ENCODE measurements at places on chromosomes 3 and 15.
A peak's percentile ranks its signal among the peaks of the same experiment; 100 is the strongest.

DNA sequence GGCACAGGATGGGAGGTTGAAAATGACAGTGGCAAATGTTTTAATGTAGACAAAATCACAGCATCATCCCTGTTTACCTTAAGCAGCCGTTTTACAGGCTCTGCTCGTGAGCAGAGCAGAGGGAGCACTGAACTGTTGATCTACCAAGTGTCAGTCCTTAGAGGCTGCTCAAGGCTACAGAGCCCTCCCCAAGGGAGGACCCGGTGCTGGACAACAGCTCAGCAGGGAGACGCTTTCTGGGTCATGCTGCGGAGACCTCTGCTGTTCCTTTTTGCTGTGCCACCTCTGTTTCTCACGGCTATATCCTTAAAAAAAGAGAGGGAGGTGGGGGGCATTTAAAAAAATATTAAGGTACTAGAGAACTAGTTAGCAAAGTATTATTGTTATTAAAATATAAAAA lies 400.2 kb downstream of the GABRB3 start:
- no peak for DNase-seq

DNA sequence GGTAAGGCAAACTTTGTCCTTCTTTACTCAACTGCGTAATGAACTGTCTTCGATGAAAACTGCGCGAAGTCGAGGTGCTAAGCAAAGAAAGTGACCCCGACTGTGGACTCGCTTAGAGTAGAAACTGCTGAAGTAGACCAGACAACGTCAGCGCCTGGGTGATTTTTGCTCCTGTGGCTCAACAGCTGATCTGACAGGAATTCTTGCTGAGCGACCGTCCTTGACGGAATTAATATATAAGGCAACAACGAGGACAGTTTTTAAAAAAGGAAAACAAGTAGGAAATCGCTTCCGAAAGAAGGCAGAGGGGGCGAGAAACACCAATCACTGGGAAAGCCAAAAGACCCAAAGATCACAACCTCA lies 541 bp downstream of the RPS27L start:
- DNase-seq, result peak; percentile 53

GRCh38 chr15:91068966-91069365 lies 31.1 kb upstream of the SV2B start:
- DNase-seq, result no peak

GRCh38 chr3:100833483-100833882 lies 124.2 kb downstream of the TFG start:
- no peak for DNase-seq

- DNase-seq, result no peak
Measured at GRCh38 chr3:160990446-160990845, 114.7 kb downstream of the B3GALNT1 start.

GRCh38 chr15:98920091-98920880 lies 87.3 kb downstream of the PGPEP1L start:
- peak; percentile 56 for DNase-seq

- DNase-seq, result no peak
Measured at GRCh38 chr15:38894243-38894948, 329.8 kb upstream of the RASGRP1 start.

GRCh38 chr3:120569222-120570057 lies 26.7 kb upstream of the NDUFB4 start:
- no peak for DNase-seq

GRCh38 chr15:68586274-68586961 lies 7.6 kb downstream of the CORO2B start:
- no peak for DNase-seq

DNA sequence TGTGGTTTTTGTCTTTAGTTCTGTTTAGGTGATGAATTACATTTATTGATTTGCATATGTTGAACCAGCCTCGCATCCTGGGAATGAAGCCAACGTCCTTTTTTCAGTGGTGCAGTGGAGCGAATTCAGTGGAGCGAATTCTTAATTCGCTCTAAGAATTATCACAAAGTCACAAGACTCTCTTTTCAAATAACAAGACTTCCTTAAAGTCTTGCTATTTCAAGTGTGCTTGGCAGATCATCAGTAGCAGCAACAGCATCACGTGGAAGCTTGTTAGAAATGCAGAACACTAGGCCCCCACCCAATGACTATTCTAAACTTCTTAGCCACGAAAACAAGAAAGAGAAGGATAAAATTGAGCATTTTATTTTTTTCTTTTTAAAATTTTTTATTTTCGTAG lies 58.1 kb upstream of the CD200R1L start:
- no peak for DNase-seq

DNA sequence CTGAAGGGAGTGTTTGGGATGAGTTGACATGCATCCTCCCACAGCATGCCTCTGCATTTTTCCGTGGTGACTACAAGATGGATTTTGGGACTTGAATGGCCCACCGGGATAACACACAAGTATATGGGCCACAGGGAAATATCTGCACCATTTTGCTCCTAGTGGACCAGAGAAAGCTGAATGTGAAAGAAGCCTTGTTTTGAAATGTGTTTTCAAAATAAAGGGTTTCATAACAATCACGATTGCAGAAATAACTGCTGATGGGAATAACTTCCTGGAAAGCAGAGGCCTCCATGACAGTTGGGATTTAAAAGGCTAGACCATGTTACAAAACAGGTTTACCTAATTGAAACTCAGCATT lies 77.5 kb upstream of the PRR23C start:
- no peak for DNase-seq

DNA sequence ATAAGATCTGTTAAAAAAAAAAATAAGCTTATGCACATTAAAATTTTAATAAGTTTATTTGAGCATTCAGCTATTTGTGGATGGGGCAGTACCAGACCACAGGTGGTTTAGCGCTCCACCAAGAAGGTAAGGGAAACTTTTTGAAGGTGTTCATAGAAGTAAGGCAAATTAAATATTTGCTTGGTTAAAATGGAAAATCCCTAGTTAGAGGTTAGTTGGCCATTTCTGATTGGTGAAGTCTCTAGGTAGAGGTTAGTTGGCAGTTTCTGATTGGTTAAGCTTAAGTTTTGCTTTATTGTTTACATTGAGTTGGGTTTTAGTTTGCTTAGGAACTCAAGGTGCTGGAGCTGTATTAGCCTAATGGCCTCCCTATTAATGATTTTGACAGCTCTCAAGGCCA lies 30.7 kb downstream of the SCN11A start:
- no peak for DNase-seq

DNA sequence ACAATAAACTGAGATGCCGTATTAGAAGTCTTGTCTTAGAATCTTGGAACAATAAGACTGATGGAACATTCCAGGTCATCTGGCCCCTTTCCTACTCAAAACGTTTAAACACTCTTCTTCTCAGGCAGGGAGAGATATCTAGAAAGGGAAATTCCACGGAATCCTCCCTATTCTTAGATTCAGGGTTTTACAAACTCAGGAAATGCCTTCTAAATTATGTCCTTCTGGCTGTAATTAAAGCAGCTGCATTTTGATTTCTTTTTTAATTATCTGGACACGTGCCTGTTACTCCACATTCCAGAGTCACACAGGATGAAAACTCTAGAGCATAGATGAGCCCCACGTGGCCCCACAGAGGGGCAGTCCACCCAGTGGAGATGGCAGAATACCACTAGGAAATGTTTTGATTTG lies 41.5 kb upstream of the MTMR10 start:
- no peak for DNase-seq

GRCh38 chr3:8899876-8900460 lies 63.3 kb downstream of the RAD18 start:
- no peak for DNase-seq

DNA sequence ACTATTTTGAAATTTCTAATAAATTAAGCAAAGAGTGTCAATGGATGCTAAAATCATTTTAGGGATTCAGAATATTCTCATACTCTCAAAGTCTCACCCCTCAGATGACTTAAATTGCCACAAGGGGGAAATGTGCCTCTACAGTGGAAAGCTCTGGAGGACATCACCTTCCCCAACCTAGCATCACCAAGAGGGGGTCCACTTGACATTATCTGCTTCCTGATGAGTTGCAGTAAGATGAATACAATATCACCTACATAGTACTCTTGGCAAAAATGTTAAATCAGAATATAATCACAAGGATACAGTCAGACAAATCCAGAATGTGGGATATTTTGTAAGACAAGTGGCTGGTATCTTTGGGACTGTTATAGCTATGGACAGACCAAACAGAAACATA lies 290.1 kb downstream of the MFSD1 start:
- no peak for DNase-seq

DNA sequence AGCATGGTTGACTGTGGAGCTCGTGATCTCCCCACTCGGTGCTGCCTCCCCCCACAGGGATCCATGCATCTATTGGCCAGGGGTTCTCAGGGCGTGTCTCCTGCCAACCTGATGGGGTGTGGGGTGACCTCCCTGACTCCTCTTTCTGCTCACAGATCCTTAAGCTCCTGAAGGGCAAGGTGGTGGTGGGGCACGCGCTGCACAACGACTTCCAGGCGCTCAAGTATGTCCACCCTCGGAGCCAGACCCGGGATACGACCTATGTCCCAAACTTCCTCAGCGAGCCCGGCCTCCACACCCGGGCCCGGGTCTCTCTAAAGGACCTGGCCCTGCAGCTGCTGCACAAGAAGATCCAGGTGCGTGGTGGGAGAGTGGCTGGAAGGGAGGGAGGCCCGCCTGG lies 7.9 kb downstream of the AEN start:
- no peak for DNase-seq

DNA sequence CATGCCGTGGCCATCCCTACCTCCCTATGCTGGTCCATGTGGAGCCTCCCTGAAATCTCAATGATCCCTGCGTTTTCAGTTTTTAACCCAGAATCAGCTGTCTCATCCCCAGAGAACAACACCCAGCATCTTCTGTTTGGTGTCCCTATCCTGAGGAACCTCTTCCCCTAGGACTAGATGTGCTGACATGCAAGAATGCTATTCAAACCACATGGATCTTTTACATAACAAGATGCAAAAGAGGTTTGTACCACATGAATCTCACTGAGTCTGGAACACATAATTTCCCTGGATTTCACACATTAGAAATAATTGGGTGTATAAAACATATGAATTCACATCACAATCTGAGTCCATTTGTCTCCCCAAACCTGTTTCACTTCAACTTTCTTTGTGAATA lies 174.6 kb upstream of the NECTIN3 start:
- DNase-seq, result no peak

DNA sequence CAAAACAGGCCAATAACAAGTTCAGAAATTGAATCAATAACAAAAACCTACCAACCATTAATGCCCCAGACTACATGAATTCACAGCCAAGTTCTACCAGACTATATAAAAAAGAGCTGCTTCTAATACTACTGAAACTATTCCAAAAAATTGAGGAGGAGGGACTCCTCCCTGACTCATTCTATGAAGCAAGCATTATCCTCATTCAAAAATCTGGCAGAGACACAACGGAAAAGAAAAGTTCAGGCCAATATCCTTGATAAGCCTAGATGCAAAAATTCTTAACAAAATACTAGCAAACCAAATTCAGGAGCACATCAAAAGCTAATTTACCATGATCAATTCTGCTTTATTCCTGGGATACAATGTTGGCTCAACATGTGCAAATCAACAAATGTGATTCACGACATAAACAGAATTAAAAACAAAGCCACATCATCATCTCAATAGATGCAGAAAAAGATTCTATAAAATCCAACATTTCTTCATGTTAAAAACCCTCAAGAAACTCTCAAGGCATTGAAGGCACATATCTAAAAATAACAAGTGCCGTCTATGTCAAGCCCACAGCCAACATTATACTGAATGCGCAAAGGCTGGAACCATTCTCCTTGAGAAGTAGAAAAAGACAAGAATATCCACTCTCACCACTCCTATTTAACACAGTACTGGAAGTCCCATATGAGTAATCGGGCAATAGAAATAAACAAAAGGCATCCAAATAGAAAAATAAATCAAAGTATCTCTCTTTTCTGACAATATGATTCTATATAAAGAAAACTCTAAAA lies 573.6 kb upstream of the GRM7 start:
- no peak for DNase-seq

GRCh38 chr3:144502402-144502801 lies 530.8 kb downstream of the DIPK2A start:
- DNase-seq, result no peak

- DNase-seq, result no peak
Measured at GRCh38 chr3:159513867-159514380, 474.7 kb upstream of the IL12A start.

DNA sequence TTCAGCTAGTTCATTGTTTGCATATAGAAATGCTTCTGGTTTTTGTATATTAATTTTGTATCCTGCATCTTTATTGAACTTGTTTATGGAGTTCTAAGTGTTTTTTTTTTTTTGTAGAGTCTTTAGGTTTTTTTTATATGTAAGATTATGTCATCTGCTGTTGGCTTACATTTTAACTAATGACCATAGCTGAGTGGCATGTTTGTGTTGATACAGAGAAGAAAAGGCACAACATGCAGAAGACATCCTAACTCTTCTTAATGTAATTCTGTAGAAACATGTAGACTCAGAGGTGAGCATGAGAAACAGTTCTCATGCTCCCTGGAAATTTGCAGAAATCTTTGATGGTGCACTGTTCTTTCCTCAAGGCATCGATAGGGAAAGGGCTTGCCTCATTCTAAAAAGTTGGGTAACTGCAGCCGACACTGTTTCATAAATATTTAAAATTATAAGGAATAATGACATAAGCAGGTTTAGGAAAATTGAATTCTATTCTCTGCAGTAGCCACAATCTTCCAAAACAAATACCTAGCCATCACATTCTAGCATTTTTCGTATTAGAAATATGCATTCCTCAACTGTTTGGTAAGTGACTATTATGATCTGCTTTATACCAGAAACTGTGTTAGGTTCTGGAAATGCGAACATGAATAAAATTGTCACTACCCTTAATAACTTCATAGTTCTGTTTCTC lies 499.6 kb upstream of the KCNMB2 start:
- no peak for DNase-seq

GRCh38 chr3:169390741-169391305 lies 272.7 kb downstream of the MECOM start:
- peak; percentile 81 for DNase-seq

GRCh38 chr3:24680214-24680967 lies 185.7 kb upstream of the THRB start:
- DNase-seq, result peak; percentile 86

Measured in hematopoietic multipotent progenitor cell treated with erythropoietin and hydrocortisone succinate and interleukin-3 and kit ligand, for 4 days (in vitro differentiated cells).